ENCODE measurements at places on chromosomes 13 and 19. TPM values are rescaled to one million over a fixed set of nuclear protein-coding genes. Genes with fewer than 3 reads are reported as not detected.

Gene ADM5
- 1.6 TPM for polyA plus RNA-seq

Gene CACNA1A
- 5.0 TPM for polyA plus RNA-seq

Gene DCLK1
- 10.7 TPM for polyA plus RNA-seq

- DNase-seq: no peak
Measured at GRCh38 chr19:10780368-10780767, 55.6 kb downstream of the TMED1 start.

- no peak for DNase-seq
Measured at GRCh38 chr19:19064098-19064722, 416 bp downstream of the SLC25A42 start.

GRCh38 chr13:30124131-30124768 is 183.1 kb downstream of the KATNAL1 start:
- peak; percentile 57 for DNase-seq

- no peak for DNase-seq
Measured at GRCh38 chr13:30567072-30567471, 50.6 kb upstream of the USPL1 start.

GRCh38 chr13:113398963-113399754 is 35.2 kb upstream of the GRTP1 start:
- no peak for DNase-seq

Gene PSG7
- polyA plus RNA-seq: not detected

Gene IRGC
- polyA plus RNA-seq: not detected

DNA sequence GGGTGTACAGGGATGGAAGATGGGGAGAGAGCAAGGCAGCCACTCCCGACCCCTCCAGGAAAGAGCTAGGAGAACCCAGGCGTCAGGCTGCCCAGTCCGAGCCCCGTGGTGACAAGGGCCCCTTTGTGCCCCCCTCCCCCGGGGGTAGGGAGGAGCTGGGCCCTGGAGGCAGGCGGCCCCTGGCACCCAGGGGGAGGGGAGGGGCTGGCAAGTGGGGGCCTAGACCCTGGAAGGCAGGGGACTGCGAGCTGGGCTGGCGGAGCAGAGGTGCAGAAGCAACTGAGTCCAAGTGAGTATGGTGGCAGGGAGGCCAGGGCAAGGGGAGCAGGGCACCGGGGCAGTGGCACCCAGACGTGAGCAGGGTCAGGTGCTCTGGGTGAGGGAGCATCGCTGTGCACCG is at the start of gene MAG:
TSS of gene MAG (plus strand) at position 246 of the 400 bp plus-strand sequence. CDS start 3,248 bp downstream, outside the sequence.
- DNase-seq: no peak

DNA sequence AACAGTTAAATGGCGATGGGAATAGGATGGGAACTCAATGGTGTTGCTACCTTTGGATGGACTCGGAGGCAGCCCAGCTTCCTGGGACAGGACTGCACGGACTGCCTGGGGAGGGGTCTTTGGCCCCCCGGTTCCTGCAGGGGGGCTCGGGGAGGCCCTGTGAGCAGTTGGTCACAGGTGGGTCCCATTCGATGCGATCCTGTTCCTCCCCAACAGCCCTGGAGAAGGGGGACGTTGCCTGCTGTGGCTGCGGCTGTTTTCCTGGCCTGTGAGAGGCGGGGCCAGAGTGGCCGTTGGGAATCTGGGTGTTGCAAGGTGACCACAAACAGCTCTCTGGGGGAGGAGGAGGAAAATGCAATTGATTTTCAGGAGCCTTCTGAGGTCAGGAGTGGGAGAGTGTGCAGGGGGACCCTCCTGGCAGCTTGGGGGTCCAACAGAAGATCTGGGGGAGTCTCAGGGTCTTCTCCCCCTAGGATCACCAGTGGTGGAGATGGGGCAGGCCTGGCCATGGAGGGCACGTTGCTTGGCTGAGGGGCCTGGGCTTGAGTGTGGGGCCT is 1.9 kb upstream of the PLPPR3 start:
- DNase-seq: no peak

DNA sequence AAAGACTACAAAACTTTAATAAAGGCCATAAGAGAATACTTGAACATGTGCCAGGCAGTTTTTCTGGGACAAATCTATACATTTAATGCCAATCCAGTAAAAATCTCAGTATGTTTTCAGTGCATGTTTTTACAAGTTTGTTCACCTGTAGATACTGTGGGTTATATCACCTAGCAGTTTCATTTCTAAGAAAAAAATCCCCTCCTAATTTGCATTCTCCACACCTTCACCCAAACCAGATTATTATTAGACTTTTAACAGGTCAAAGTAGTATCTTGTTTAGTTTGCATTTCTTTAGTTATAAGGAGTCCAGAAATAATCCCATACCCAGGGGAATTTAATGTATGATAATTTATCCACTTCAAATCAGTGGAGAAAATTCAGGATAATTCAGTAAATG is 17.0 kb upstream of the LPAR6 start:
- no peak for DNase-seq

Gene CNN1
- polyA plus RNA-seq: 8.1 TPM

- peak; percentile 36 for DNase-seq
Measured at GRCh38 chr13:108895220-108895704, 265.9 kb downstream of the MYO16 start.

GRCh38 chr13:51858433-51859247 is 3.1 kb upstream of the CCDC70 start:
- no peak for DNase-seq

- no peak for DNase-seq
Measured at GRCh38 chr13:57748096-57748495, 116.6 kb downstream of the PCDH17 start.

Gene IFNL1
- polyA plus RNA-seq: not detected

Gene CTXN1
- polyA plus RNA-seq: 11.2 TPM

- DNase-seq: no peak
Measured at GRCh38 chr19:47699360-47699917, 13.8 kb upstream of the EHD2 start.

DNA sequence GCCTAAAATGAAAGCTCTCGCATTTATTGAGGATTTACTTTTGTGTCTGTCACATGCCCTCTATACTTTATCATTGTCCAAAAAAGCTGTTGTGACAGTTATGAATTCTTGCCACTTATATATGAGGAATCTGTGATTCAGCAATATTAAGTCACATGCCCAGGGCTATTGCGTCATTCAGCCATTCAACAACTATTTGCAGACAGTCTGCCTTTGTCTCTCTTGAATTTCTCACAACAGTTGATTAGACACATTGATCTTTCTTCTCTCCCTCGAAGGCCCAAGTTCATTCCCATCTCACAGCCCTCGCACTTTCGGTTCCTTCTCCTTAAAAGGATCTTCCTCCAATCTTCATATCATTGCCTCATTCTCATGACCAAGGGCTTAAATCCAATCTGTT is 342.6 kb downstream of the MZT1 start:
- DNase-seq: no peak

- no peak for DNase-seq
Measured at GRCh38 chr13:21501686-21502085, 42.6 kb upstream of the ZDHHC20 start.

Gene FCER2
- 0.54 TPM for polyA plus RNA-seq

- no peak for DNase-seq
Measured at GRCh38 chr13:73535341-73535740, 476.5 kb downstream of the KLF5 start.

Gene SIGLEC10
- 1.7 TPM for polyA plus RNA-seq

GRCh38 chr19:13838435-13839129 is 38.4 kb upstream of the NANOS3 start:
- DNase-seq: no peak

Gene SH2D3A
- 6.9 TPM for polyA plus RNA-seq

DNA sequence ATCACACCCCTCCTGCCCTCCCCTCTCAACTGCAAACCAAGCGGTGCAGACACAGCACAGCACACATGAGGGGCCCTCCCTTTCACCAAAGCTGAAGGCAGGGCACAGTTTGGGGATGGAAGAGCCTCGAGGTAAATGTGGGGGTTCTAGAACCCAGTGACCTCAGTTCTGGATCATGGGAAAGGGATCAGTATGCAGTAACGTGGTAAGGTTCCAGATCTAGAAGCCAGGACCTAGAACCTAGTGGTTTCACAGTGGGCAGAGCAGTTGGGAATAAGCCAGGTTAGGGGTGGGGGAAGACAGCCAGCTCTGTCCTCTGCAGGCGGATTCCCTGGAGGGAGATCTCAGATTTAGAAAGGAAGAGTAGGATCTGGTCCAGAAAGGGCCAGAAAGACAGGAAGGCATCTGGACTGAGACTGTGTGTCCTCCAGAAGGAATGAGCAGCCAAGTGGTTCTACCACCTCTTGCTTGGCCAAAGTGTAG is 3.1 kb downstream of the FTL start:
- no peak for DNase-seq

Gene APOC1
- 12.7 TPM for polyA plus RNA-seq

DNA sequence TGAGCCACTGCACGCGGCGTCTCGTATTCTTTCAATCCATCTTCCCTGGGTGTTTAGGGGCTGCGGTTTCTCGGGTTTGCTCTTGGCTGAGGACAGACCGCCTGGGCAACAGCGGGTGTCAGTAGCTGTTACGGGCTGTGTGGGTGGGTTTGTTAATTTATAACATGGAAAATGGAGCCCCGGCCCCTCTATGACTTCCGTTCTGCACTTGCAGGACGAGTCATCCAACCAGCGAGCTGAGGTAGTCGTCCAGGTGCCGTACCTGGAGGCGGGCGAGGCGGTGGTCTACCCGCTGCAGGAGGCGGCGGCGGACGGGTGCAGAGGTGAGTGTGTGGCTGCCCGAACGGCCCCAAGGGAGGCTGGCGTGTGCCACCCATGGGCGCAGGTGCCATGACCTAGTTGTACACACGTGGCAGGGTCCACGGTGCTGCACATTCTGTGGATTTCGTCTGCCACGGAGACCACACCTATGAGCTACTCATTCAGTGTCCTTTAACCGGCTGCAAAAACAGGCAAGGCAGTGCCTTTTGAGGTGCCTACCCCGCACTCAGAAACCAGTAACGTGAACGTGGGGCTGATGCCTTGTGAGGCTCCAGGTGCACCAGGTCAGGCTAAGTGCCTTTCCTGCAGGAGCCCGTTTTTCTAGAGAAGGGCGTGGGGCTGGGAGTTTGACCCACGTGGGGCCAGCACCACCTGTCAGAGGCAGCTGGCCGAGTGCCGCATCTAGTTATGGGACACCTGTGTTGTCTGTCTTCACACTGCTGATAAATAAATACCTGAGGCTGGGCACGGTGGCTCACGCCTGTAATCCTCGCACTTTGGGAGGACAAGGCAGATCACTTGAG is 10.9 kb downstream of the POLR2E start:
- no peak for DNase-seq

- DNase-seq: peak; percentile 93
Measured at GRCh38 chr13:21176215-21176981, at the start of the genes MRPL57 and SKA3. Gene MRPL57 (plus strand): TSS chr13:21176658. CDS start chr13:21176917, 259 bp downstream. Gene SKA3 (minus strand): TSS chr13:21176552. CDS start chr13:21176477, 75 bp downstream.

Gene TTYH1
- polyA plus RNA-seq: 4.1 TPM

DNA sequence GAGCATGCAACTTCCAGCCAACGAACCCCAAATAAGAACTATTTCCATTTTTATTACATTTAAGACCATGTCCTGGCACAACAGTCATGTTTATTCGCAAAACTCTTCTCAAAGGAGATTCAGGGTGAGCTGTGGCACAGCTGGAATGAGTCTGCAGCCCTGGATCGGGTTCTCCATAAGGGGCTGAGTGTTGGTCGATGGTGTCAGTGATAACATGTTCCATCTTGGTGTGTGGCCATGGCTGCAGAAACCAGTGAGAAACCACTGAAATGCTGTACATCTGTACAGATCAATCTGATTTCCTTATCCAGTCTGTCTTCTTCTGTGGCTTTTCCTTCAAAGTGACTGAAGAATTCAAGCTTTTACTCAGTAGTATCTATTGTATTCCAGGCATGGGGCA is 15.2 kb downstream of the FAM124A start:
- no peak for DNase-seq

GRCh38 chr19:58569943-58570670 is 3.0 kb downstream of the MZF1 start:
- DNase-seq: no peak

DNA sequence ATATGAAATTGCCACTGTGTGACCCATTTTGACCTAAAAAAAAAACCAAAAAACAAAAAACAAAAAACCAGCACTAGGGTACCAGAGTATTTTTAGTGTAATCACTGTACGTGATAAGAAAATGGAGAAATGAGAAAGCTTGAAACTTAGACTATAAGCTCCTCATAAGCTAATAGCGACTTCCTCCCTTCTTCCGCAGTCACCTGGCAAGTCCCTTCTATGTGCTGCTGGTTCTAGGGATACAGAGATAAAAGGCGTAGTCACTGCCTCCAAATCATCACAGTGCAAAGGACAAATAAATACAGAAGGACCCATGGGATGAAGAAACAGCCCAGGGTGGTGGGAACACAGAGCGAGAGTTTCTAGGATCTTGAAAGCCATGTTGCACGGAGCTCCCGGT is 190.3 kb downstream of the TM9SF2 start:
- DNase-seq: no peak

GRCh38 chr19:6970443-6970842 is 50.8 kb downstream of the MBD3L2B start:
- no peak for DNase-seq

- DNase-seq: no peak
Measured at GRCh38 chr13:48334534-48335127, 31.1 kb downstream of the RB1 start.

Gene ZNF563
- 5.9 TPM for polyA plus RNA-seq

Gene LGALS4
- polyA plus RNA-seq: 2.1 TPM

Gene KIR2DL3
- polyA plus RNA-seq: 0.13 TPM

Gene INAFM1
- polyA plus RNA-seq: 11.7 TPM

DNA sequence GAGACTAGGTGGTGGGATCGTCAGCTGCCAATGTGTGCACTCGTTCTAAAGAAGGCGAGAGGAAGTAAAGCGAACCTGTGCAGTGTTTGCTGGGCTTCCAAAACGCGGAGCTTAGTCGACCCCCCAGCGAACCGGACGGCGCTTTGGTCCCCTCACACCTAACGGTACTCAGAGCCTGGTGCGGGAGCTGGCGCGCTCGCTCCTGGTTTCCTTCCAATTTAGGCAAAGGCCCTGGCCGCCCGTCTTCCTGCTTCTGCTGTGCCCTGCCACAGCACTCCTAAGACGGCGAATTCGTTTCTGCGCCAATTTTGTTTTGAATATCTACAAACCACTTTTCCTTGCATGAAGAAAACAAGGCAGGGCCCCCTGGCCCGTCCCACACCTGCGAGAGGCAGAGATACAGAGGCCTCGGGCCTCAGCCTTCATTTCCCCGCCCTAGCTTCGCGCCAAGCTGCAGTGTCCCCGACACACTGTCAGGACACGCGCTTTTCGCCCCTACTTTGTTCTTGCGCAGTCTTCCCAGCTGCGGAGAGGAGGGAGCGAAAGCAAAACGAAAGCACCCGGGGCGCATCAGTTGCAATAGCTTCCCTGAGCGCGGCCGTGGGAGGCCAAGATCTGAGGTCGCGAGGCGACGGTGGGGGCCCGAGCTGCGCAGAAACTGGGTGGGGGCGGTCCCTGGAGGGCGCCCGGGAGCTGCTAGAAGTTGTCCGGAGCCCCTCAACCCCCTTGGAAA is 111.9 kb downstream of the KCNRG start:
- DNase-seq: peak; percentile 69

GRCh38 chr19:19053508-19054314 is 10.1 kb upstream of the SLC25A42 start:
- no peak for DNase-seq

All from left lung (tissue), 14 donors.